Stimulated activated CD8-positive, alpha-beta memory T cell treated with anti-CD3 and anti-CD28 coated beads, Interleukin-7, amount 100 ng/mL, for 1 hour (primary cell): ENCODE measurements at places on chromosomes 2 and 18.

- no peak for DNase-seq
These were observed 265.3 kb downstream of the PAX3 start for GRCh38 chr2:222033541-222033940.

GRCh38 chr2:180742801-180743200 is 237.6 kb upstream of the UBE2E3 start:
- no peak for DNase-seq

- peak; percentile 62 for DNase-seq
These were observed 11.9 kb upstream of the MLPH start for GRCh38 chr2:237474931-237475703.

DNA sequence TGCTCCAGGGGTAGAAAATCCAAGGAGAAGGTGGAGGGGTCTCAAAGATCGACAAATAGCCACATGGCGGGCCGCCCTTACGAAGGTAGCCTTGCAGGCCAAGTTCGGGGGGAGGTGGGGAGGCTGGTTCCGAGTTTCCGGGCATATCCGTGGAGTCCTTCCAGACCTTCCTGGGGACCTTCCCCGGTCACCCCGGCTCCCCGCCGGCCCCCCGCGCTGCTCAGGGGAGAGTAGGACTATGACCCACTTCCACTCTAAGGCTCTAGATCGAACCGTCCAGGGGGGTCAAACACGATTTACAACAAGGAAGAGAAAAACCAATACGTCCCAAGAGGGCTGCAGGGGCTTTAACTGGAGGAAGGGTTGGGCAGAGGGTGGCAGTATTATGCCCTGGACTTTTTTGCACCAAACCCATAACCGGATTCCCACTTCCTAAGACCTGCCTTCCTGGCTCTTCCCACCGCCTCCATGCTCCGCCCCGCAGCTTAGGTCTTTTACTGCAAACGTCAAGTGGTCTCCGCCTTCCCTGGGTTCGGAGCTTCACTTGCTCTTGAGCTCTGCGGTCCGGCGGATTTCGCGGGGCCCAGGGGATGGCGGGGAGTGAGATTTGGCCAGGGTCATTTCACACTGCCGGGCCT is 779 bp upstream of the LYPD6 start:
- DNase-seq: no peak

DNA sequence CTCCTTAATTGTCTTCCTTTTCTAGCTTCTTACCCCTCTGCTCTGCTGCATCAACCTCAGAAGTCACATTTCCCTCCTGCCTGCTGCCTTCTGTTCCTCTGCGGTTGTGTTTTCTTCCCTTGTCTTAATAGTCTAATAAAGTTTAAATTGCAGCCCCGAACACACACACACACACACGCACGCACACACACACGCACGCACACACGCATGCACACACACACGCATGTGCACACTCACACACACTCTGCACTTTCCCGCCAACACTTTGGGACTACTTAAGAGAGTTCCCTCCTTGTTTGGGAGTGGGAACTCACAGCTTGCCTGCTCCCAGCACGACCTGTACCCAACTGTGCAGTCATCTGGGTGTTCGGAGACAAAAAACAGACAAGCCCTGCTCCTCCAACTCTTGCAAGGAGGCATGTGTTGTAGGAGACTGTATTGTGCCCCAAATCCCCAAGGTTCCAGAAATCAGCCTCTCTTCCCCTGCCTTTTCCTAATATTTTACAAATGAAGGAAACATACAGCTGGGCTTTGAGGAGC is 99.1 kb downstream of the SETBP1 start:
- no peak for DNase-seq

GRCh38 chr2:144541396-144541795 is 21.5 kb upstream of the ZEB2 start:
- no peak for DNase-seq

GRCh38 chr18:77145364-77145901 is 12.8 kb upstream of the MBP start:
- no peak for DNase-seq

DNA sequence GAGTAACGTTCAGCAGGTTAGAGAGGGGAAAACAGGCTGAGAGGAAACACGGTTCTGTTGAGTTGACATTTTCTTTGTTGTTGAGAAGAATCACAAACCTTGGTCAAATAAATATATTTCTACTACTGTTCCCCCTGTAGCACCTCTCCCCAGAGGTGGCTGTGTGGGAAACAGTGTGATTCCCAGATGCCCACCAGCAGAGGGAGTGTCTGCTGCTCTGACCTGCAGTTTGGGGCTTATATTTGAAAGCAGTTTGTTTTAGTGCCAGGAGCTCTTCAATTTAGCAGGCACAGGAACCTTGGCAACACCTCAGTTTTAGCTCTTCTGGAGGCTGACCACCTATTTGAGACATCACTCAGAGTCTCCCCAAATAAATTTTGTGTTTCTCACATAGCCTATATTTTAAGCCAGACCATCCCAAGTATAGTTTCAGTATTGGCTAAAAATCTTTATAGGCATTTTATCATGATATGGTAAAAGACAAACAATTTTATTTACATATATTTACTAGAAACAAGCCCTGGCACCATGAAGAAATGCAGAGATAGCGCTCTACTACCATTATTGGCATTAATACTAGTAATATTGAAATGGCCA is 75.7 kb downstream of the PIK3C3 start:
- DNase-seq: no peak

DNA sequence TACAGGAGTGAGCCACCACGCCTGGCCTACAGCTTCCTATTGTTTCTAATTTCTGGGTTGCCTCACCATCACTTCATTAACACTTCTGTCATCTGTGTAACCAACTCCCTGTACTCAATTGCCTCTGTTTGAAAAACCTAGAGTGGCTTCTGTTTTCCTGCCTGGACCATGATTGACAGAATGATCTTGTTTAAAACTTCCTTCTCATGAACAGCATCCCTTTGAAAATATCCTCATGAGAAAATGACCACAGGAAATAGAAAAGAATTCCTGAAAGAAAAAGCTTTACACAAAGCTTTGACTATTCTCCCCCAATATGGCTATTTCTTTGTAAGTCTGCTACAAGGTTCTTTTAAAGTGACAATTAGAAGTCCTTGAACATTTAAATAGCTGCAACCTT is 672.3 kb downstream of the ARHGAP15 start:
- DNase-seq: no peak

- no peak for DNase-seq
These were observed 31.5 kb downstream of the TMEM37 start for GRCh38 chr2:119463136-119463535.

DNA sequence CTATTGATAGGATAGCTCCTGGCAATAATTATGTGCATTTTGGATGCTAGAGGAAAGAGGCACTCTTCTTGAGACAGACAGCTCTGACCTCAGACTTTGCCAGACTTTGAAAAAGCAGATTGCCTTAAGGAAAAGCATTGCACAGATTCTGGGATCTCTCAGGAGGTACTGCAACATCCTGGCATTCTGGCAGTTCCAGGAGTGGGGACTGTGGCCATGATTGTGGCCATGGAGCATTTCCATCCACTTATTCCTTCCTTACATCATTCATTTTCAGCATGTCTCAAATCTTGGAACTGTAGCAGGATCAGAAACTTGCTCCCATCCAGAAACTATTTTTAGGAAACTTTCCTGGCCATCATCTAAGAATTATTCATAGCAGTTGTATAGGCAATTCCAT is 144.9 kb upstream of the FOSL2 start:
- no peak for DNase-seq

DNA sequence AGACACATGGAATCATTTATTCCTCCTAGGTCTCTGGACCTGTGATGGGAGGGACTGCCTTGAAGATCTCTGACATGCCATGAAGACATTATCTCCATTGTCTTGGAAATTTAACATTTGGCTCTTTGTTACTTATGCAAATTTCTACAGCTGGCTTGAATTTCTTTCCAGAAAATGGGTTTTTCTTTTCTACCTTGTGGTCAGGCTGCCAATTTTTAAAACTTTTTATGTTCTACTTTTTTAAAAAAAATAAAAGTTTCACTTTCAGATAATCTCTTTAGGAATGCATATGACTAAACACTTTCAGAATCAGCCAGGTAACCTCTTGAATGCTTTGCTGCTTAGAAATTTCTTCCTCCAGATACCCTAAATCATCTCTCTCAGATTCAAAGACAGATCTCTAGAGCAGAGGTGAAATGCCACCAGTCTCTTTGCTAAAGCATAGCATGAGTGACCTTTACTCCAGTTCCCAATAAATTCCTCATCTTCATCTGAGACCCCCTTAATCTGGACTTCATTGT is 209.6 kb downstream of the RPRM start:
- no peak for DNase-seq

GRCh38 chr2:42243297-42243696 is 74.1 kb downstream of the EML4 start:
- DNase-seq: no peak

- peak; percentile 6 for DNase-seq
These were observed 44.5 kb downstream of the TMEM182 start for GRCh38 chr2:102806250-102806837.

DNA sequence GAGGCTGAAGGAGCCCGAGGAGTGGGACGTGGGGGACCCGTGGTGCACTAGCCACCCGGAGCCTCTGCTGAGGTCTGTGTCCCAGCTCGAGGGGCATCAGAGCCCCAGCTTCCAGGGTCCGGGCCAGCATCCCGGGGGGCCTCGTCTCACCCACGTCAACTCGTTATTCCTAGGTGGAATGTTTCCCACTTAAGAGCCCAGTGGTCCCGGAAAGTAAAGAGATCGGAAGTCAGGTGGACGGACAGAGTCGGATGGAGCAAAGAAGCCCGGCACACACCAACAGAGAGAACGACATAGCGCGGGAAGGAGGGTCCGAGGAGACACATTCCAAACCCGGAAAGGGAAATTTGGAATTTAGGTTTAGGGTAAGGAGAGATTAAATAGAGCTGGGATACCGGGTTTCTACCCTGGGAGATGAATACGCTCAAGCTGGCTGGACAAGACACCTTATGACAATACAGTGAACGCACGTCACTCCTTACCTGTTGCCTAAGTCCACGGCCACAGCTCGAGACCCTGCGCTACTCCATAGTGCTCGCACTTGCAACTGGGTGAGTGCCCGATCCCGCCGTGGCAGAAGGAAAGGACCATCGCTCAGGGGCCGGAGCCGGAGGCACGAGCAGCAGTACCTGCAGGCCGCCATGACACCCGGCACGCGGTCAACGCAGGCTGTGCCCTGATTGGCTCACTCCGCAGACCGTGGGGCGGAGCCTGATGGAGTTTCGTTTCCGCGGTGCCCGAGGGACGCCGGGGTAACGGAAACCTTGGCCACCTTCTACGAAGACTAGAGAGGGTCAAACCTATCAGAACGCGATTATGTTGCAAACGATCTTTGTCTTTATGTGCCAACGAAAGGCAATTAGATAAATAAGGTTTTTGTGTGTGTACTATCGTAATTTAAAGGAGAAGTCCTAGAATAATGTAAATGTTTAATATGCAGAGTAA is at the start of gene PNPT1:
PNPT1 (minus strand) TSS at position 664 of the 945 bp plus-strand sequence; CDS start at position 643, 21 bp downstream.
- DNase-seq: peak; percentile 83

DNA sequence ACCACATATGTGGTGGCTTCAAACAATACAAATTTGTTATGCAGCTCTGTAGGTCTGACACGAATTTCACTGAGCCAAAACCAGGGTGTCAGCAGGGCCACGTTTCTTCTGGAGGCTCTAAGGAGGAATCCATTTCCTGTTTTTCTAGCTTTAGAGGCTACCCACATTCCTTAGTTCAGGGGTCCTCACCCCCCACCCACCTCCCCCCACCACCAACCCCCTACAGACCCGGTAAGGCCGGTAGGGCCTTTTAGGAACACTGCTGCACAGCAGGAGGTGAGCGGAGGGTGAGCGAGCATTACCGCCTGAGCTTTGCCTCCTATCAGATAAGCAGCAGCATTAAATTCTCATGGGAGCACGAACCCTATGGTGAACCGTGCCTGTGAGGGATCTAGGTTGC is 10.6 kb upstream of the SLC39A10 start:
- no peak for DNase-seq

DNA sequence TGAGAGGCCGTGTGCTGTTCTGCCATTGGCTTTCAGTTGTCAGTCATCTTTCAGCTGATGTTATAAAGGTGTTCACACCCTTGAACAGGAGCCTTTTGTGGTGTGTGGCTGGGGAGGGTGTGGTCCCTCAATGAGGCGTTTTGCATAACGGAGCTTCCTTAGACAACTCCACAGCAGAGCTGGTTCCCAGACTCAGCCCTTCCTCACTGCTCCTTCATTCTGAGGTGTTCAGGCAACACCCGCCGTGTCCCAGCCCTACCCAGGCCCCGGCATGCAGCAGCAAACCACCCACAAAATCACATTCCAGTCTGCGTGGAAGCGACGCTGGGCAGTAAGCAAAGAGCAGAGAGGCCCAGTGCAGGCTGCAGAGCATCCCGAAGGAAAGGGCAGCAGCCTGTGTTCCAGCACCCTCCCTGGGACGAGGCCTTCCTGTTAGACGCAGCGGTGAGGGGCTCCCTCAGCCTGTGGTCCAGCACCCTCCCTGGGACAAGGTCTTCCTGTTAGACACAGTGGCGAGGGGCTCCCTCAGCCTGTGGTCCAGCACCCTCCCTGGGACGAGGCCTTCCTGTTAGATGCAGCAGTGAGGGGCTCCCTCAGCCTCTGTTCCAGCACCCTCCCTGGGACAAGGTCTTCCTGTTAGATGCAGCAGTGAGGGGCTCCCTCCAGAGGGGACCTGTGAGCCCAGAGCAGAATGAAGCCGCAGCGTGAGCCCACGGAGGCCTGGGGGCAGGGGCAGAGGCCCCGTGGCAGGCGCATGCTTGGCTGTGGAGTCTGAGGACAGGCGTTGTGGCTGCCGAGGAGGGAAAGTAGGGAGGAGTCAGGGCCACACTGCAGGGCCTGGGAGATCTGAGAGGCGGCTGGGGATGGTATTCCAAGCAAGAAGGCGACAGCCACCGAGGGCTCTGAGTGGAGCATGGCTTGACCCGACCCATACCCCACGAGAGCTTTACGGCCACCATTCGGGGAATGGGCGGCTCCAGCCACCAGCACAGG is 201.8 kb upstream of the HDAC4 start:
- no peak for DNase-seq

- DNase-seq: no peak
These were observed 370.7 kb downstream of the DLGAP1 start for GRCh38 chr18:4084382-4084900.

GRCh38 chr2:2273421-2273820 is 57.7 kb downstream of the MYT1L start:
- DNase-seq: no peak

GRCh38 chr2:151619337-151619989 is 114.8 kb downstream of the NEB start:
- no peak for DNase-seq
